Stimulated activated CD4-positive, alpha-beta T cell treated with anti-CD3 and anti-CD28 coated beads, Interleukin-15, amount 100 ng/mL, for 24 hours (primary cell): ENCODE measurements at places on chromosomes 5 and 9.

DNA sequence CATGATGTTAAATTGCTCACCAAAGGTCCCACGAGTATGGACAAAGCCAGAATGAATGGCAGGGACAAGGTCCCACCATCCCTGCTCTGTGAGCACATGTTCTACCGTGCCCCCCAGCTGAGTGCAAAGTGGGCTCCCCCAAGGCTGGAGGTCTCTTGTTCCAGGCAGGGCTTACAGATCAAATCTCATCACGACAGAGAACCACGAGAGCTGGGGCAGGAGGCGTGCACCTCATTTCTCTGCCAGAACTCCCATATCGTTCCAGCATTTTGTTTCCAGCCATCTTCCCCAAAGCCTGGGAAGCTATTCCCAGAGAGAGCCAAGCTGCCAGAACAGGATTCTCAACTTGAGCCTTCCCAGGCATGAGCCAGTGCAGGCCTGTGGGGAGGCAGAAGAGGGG is 108.5 kb downstream of the ZNF354C start:
- no peak for DNase-seq

DNA sequence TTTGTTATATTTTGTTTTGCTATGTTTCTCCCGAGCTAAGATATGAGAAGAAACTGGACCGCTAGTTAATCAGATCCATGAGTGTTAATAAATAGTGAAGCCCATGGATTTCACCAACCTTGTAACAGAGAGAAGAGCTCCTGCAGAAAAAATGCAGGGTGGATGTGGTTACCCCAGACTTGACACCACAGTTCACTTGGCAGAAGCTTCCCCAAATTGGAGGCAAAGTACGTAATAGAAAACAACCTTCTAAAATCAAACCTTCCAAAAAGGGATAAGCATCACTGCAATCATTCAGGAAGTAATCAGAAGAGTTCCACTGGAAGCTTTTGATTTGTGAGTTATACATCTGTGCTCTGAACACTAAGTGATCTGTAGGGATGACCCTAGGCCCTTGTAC is 267.5 kb downstream of the ACTL7B start:
- no peak for DNase-seq

GRCh38 chr5:136200130-136200529 is 7.2 kb upstream of the SMIM32 start:
- no peak for DNase-seq

- no peak for DNase-seq
Observed at GRCh38 chr9:68597362-68597997, 56.8 kb upstream of the TMEM252 start.
